Effector memory CD4-positive, alpha-beta T cell (primary cell): ENCODE measurements at places on chromosomes 4 and X.

DNA sequence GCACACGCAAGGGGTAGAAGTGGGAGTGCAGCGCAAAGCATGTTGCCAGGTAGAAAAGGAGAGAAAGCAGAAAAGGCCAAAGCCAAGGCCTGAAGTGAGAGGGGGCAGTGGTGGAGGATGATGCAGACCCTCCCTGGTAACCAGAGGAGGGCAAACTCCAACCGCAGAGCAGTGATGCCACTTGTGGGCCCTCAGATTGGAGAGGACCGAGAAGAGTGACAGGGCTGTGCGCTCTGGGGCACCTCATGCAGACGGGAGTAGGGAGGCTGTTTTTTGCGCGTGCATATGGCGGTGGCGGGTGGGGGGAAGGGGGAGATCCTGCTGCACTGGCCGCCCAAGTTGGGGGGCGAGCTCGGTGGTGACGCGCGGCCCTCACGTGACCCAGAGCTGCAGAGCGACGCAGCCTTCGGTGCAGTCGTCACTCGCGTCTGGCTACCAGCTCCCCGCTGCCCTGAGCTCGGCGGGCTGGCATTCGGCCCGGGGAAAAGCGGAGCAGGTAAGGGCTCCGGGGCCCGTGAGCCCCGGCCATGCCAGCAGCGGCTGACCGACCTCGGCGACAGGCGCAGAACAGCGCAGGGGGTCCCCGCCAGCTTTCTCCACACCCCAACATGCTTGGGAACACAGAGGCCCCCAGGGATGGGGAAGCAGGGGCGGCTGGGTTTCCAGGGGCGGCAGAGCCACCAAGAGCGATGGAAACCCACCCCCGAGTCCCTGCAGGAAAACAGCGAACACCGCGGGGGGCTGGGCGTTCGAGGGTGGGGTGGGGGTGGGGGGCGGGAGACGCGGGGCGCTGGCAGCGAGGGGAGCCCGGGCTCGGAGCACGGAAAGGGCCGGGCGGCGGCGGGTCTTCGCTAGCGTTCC is at the start of gene BEX3:
Gene BEX3 (plus strand): TSS at position 421 of the 861 bp plus-strand sequence. CDS start 984 bp downstream, outside the sequence.
- no peak for DNase-seq

- DNase-seq: no peak
These were observed 4.8 kb upstream of the GAR1 start for GRCh38 chr4:109810552-109811387.

- no peak for DNase-seq
These were observed 160.4 kb upstream of the MAMLD1 start for GRCh38 chrX:150202641-150203247.

GRCh38 chr4:181951265-181951664 is 291.9 kb upstream of the TENM3 start:
- DNase-seq: no peak

DNA sequence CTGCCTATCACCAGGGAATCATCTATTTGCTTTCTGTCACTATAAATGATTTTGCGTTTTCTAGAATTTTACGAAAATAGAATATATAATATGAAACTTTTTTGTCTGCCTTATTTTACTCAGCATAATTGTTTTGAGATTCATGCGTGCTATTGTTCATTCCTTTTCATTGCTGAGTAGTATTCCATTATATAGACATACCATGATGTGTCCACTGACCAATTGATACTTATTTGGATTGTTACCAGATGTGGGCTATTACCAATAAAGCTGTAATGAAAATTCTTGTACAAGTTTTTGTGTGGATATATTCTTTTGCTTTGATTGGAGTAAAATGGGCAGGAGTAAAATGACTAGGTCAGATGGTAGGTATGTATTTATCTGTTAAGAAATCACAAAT is 390.7 kb upstream of the EMCN start:
- DNase-seq: no peak

DNA sequence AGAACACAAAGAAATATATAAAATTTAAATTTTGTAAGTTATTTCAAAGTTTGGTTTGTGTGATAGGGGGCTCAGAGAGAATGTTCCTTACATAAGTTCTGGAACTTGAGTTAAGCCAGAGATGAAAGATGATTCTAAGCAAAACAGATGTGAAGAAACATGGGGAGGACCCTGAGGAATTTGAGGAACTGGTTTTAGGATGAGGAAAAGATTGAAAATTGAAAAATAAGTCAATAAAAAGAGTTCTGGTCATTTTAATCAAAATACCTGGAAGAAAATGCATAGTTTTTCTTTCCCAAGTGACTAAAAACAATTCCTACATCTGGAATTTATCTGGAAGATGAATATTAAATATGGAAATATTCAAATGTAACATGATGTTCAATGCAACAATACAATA is 37.4 kb downstream of the HELQ start:
- no peak for DNase-seq

DNA sequence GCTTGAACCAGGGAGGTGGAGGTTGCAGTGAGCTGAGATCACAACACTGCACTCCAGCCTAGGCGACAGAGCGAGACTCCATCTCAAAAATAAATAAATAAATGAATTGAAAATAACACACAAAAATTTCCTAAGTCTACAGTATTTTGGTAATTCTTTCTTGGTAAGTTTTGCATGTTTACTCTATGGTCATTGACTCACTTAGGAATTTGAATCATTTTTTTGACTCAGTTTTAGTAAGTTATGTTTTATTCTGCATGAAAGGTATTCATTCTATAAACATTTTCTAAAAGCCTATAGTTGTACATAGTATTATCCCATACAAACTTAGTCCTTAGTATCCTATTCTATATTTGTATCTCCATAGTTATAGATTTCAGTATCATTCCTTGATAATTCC is 772.9 kb upstream of the SLIT2 start:
- DNase-seq: no peak

- DNase-seq: no peak
These were observed 247.8 kb downstream of the TEX13A start for GRCh38 chrX:104972737-104973136.

GRCh38 chrX:48035891-48036290 is 29.1 kb downstream of the SPACA5 start:
- no peak for DNase-seq

DNA sequence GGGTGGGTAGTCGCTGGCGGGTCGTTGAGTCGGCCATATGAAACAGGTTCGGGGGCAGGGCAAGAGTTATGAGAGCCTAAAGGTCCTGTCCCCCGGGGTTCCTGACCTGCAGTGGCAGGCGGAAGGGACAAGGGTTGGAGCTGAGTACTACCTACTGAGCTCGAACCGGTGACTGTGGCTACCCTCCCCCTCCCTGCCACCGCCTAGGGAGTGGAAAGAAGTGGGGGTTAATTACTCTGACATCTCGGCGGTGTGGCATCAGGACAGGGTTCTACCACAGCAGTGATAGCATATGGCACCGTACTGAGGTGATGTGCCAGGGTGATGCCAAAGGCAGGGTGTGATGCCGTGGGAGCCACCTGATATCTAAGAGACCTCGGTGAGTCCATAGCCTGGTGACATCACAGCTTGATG is 307 bp downstream of the ATG4A start:
- DNase-seq: no peak

- no peak for DNase-seq
These were observed 74.0 kb downstream of the AFF2 start for GRCh38 chrX:148574237-148574973.

DNA sequence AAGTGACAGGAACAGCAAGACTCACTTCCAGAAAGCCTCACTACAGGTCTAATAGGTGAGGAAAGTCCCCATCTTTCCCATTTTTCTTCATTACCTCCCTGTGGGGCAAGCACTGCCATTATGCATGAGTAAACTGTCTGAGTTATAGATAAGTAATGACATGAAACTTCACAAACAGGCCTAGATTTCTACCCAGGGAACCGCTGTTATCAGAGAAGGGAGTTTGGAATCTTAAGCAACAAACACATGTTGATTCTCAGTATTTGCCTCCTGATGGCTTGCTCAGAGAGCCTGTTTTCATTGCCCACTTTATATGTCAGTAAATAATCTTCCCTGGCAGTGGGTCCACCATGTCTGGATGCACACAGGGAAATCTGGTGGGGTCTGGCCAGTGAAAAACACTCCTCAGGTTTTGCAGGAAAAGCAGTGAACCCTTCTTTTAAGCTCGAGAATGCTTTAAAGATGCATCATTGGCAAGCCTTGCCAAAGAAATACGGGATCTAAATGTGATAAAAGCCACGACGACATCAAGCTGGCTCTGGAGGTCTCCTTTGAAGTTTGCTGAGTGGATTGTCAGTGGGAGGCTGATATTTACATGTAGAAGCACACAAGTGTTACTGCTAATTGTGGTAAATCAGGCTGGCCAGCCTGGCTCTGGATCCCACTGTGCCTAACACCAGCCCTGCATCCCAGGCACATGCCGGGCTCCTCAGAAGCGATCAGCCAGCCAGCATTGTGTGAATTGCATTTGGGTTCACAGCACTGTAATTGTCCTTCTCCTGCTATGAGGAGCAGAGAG is 25.2 kb downstream of the PDGFRA start:
- DNase-seq: no peak

DNA sequence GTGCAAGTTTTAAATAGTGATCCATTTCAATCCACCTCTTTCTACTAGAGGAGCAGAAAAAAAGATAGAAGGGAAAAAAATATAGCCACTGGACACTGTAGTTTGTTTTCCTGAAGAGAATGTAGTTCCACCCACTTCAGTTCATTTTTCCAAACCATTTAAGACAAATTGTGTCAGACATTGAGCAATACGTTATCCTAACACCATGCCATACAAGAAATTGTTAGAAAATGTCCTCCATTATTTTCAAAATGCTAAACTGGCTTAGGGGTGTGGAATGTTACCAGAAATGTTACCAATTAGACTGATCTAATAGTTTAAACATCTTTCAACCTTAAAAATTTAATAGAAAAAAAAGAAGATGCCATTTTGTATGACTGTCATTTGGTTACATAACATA is 48.6 kb upstream of the ETNPPL start:
- DNase-seq: no peak

DNA sequence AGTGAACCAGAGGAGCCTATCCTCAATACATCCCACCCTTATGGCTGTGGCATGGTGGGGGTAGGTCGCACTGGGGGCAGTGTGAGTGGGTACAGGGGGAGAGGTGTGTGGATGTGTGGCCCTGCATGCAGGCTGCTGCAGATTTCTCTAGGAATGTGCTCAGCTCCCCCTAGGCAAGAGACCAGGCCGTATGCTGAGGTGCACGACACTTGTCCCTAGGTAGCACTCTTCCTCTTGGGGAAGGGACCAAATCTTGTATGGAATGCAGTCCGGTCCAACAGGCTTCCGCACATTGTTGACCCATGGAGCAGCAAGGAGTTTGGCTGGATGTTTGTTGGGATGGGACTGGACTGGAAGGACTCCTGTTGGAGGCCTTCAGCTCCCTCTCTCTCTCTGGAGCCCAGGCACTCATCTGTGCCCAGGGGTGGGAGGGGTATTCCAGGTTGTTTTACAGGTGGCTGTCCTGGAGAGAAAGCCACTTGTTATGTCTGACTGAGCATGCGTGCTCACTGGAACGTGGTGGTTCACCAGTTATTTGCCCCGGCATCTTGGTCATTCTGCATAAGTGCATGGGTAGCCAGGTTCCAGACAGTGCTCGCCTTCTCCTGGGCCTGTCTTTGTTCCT is 55.1 kb downstream of the NBDY start:
- DNase-seq: no peak

DNA sequence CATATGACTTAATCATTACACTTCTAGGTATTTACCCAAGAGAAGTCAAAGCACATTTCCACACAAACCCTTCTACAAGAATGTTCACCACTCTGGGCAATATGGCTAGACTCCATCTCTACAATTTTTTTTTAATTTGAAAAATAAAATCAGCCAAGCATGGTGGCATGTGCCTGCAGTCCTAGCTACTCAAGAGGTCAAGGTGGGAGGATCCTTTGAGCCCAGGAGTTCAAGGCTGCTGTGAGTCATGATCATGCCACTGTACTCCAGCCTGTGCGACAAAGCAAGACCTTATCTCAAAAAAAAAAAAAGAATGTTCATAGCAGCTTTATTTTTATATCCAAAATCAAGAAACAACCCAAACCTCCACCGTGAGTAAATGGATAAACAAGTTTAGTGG is 70.3 kb upstream of the MBNL3 start:
- DNase-seq: no peak

GRCh38 chr4:96681218-96681617 is 841.3 kb downstream of the PDHA2 start:
- DNase-seq: no peak

- no peak for DNase-seq
These were observed 163.5 kb upstream of the TLL1 start for GRCh38 chr4:165709516-165709915.

- DNase-seq: no peak
These were observed 737 bp downstream of the NELFA start for GRCh38 chr4:2007804-2008670.

GRCh38 chrX:54843050-54843449 is 35.5 kb downstream of the MAGED2 start:
- DNase-seq: no peak

- DNase-seq: no peak
These were observed 27.1 kb upstream of the NUP54 start for GRCh38 chr4:76175336-76175735.

DNA sequence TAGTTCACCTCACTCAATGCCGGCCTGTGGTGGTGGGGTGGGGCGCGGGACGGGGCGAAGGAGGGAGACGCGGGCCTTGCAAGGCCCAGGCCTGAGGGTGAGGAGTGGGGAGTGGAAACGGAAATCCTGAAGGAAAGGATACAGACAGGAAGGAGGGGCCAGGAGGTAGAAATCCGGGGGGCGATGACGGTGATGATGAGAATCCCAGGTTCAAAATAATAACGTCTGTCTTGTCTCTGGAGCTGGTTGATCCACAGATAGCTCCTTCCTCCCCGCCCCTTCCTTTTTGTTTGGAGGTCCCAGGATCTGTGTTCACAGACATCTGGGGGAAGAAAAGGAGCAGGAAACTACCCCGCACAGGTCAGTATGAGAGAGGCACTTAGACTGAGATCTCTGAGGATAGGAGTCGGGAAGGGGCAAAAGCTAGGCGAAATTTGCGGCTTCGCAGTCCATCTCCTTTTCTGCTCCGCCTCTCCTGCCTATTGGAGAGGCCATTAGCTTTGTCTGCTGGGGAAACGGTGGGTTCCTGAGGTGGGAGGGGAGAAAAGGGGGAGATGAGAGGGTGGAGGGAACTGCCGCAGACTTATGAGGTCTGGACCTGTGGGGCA is 746 bp downstream of the TCEAL7 start:
- DNase-seq: no peak

GRCh38 chrX:24494647-24495075 is 29.6 kb downstream of the PDK3 start:
- no peak for DNase-seq

DNA sequence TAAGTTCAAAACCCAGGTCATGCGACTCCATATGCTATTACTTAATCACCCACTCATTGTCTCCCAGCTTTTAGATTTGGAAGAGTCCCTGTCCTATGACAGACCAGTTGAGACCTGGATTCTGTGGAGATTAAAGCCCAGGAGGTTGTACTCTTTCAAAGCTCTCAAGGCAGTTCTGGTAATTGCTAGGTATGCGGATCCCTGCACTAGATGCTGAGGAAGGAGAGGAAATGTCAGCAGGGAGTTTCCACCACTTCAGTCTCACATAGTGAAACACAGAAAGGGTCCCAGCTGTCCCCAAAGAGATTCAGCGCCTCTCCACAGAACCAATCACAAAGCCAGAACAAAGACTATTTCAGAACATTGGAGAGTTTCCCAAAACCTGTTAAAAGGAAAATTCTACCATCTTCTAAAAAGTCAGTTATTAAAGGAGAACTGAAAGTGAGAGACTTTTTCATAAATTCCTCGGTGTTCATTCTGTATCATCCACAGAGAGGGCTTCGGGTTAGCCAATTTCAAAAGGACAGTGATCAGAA is 53.4 kb downstream of the IRF2 start:
- DNase-seq: no peak
